ENCODE measurements at places on chromosomes 1 and 21.

DNA sequence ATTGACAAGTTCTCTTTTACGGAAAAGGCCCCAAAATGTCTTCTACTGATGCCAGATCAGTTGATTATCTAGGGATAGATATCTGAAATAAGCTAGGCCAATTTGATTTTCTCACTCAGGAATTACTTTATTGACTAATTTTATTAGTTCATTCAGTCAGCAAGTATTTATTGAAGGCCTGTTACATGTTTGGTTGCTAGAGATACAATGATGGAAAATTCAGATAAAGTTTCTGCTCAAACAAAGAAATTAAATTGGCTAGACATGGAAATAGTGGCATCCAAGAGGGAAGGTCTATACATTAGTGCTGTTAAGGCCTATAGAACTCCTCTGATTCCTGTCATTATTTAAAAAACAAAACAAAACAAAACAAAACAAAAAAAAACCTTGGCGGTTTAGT, 56.5 kb downstream of the HS2ST1 start:
- no peak for DNase-seq

- DNase-seq = no peak
These were observed 206.3 kb upstream of the B3GALT2 start for GRCh38 chr1:193392686-193393085.

- no peak for DNase-seq
These were observed 70.2 kb downstream of the COP1 start for GRCh38 chr1:176136891-176137290.

GRCh38 chr1:48285525-48285924, 63.0 kb downstream of the SLC5A9 start:
- no peak for DNase-seq

- DNase-seq = no peak
These were observed 25.0 kb upstream of the UAP1 start for GRCh38 chr1:162536511-162536910.

GRCh38 chr1:107840725-107841124, 124.3 kb downstream of the VAV3 start:
- no peak for DNase-seq

DNA sequence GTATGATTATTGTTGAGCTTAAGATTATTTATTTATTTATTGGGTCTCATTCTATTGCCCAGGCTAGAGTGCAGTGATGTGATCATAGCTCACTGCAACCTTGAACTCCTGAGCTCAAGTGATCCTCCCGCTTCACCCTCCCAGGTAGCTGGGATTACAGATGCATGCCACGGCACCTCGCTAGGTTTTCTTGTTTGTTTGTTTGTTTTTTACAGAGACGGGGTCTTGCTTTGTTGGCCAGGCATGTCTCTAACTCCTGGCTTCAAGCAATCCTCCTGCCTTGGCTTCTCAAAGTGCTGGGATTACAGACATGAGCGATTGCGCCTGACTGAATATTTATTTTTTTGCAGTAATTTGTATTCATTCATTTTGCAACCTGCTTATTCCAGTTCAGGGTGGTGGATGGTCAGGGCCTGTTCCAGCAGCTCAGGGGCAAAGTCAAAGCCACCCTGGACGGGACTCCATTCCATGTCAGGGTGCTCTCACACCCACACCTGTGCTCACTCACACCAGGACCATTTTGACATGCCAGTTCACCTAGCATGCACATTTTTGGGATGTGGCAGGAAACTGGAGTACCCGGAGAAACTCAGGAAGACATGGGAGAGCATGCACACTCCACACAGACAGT, 29.6 kb upstream of the RASAL2 start:
- no peak for DNase-seq

DNA sequence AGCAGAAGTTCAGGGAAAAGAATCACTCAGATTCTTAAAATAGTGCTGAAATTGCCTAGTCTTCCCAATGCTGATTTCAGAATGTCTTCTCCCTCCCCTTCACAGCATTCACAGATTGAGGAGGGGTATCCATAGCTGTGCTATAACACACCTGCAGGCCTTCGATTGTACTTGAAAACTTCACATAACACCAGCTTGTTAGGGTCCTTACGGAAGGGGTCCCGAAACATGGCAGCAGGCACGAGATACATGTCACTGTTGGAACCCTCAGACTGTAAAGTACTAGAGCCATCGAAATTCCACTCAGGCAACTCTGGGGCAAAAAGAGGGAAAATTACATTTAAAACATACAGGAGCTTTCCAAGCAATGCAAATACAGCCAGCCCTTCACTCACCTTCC, 4.6 kb downstream of the GLUL start:
- DNase-seq = no peak

DNA sequence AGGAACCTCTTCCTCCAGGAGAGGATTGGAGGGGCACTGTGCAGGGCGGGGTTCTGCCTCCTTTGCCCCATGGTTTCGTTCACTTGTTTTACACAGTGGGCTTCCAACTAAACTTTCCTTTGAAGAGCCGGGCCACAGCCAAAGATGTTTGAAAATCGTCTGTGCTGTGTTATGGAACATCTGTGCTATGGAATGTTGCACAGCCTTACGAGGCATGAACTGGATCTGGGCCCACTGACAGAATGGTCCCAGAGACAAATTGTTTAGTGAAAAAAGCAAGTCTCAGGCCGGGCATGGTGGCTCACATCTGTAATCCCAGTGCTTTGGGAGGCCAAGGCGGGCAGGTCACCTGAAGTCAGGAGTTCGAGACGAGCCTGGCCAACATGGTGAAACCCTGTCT, 12.6 kb upstream of the MEF2D start:
- no peak for DNase-seq
